ENCODE measurements at places on chromosomes 6 and 20.

DNA sequence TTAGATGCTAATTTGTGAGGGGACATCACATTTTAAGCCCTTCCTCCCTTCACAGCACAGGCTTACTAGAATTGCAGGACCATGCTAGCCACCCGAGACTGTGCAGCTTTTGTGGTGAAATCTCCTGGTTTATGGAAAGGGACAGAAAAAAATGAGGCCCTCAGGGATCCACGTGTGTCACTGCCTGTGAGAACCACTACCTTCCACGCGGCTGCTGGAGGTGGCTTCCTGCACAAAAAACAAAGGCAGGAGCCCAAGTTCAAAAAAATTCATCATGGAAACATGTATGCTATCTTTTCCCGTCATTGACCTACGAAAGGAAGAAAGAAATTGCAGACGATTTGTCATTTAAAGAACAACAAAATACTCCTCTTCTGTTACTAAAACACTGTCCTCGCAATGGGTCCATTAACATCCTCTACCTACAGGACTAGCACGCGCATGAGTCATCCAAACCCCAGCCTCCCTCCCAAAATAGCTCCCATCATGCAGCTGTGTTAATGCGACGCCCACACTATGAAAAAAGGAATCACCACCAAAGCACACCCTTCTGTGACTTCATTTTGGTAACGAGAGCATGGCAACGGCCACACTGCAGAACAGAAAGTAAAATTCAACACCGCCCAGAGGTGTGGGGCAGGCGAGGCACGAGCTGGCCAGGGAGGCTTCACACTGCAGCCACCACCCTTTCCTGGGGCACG is 45.7 kb downstream of the RAMACL start:
- no peak for DNase-seq

- DNase-seq = no peak
Observed at GRCh38 chr6:167272151-167272550, 19.0 kb upstream of the UNC93A start.

DNA sequence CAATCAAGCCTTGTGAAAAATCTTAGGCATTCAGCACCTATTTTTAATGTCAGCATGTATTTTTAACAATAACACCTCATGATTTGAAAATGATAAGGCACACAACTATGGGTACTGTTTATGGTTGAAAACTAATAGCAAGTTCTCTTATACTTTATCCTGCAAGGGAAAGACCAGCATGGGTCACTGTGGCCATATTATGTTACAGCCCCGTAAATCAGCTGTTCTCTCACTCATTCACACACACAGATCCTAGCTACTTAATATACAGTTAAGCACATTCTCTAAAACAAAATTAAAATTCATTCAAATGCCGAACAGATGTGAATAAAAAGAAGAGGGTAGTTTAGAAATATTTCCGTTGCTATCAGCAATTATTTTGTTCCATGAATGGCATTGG is 224.4 kb downstream of the OGFRL1 start:
- no peak for DNase-seq

DNA sequence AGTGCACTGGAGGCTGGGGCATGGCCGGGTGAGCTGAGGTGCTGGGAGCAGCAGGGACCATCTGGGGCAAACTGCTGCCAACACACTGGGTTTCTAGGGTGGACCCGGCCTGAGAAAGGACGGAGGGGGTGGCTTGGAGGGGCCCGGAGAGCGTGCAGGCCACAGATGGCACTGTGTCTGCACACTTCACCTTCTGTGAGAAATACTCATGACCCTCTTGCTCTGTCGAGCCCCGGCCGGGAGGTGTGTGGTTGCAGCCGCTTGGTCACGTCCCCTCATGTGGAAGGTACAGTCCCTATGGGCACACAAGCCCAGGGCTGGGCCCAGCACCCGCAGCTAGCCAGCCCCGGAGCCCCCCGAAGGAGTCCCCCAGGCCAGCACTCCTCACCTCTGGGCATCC is 59.7 kb downstream of the RBM38 start:
- no peak for DNase-seq

DNA sequence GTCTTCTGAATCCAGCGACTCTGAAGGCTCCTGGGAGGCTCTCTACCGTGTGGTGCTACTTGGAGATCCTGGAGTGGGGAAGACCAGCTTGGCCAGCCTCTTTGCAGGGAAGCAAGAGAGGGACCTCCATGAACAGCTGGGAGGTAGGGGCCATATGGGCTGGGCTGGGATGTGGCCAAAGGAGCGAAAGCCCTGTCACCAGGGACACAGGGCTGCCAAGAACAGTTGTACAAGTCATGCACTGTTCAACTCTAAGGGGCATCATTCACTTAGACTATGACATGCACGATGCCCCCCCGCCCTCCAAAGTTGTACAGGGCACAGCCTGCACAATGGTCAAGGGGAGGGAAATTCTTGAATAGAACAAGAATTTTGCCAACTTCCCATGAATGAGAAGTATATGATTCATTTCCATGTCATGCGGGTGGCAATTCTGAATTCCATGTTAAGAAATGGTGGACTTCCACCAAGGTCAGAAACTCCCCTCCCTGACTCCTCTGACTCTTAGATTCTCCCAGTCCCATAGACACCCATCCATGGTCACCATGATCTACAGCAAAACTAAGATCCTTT is 1.6 kb downstream of the REM1 start:
- DNase-seq = no peak

GRCh38 chr6:88749849-88750248 is 213.6 kb downstream of the RNGTT start:
- peak; percentile 23 for DNase-seq

- no peak for DNase-seq
Observed at GRCh38 chr6:149065658-149066556, 251.6 kb upstream of the TAB2 start.

- DNase-seq = no peak
Observed at GRCh38 chr6:134657343-134657742, 292.6 kb downstream of the ALDH8A1 start.

DNA sequence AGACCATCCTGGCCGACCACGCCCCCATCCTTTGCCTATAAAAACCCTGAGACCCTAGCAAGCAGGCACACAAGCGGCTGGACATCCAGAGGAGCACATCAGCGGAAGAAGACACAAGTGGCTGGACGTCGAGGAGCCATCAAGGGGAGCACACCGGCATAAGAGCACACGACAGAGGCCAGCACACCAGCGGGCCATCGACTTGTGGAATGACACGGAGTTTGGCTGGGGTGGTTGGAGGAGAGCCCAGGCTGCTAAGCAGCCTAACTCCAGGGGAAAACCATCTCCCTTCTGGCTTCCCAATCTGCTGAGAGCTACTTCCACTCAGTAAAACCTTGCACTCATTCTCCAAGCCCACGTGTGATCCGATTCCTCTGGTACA is 44.8 kb upstream of the BCLAF1 start:
- no peak for DNase-seq

DNA sequence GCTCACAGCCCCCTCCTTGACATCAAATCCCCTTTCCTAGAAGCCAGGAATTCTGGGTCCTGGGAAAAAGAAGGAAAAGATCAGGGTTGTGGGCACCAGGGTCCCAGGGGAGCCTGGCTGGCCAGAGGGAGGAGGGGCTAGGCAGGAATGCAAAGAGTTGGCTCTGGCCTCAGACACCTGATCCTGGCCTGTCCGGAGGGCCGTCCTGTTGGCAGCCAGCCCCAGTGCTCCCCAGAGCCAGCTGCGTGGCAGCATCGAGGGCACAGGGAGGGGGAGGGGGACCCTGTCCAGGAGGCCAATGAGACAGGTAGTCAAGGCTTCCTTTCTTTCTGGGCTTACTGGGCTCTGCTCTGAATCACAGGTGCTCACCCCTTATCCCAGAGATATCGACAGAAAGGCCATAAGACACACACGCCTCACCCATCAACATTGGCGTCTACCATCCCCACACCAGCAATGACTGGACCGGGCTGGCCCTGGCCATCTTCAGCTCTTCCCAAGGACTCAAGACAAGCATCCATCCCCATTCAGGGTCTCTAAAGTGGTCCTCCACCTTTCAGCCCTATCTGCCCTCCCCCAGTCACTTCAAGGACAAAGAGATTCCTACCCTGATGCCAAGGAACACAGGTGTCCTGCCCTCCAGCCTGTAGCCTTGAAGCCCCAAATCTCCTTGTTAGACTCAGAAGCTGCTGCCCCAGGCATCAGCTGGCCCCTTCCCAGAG is 723 bp downstream of the COL11A2 start:
- peak; percentile 37 for DNase-seq

DNA sequence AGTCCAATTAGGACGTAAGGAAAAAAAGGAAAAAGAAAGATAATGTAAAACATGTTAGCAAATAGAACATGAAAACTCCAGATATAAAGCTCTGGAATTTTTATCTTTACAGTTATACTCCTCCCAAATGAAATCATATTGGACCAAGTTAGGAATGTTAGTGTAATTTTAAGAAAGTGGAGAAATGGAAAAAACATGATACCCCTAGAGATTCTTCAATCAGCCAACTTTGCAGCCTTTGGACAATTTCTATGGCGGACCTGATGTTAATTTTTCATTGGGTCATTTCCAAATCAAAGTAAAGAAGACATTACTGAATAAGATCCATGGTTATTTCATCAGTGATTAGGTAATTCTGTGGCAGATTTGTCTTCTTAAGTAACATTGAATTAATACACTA is 748.7 kb downstream of the RFPL4B start:
- DNase-seq = no peak

DNA sequence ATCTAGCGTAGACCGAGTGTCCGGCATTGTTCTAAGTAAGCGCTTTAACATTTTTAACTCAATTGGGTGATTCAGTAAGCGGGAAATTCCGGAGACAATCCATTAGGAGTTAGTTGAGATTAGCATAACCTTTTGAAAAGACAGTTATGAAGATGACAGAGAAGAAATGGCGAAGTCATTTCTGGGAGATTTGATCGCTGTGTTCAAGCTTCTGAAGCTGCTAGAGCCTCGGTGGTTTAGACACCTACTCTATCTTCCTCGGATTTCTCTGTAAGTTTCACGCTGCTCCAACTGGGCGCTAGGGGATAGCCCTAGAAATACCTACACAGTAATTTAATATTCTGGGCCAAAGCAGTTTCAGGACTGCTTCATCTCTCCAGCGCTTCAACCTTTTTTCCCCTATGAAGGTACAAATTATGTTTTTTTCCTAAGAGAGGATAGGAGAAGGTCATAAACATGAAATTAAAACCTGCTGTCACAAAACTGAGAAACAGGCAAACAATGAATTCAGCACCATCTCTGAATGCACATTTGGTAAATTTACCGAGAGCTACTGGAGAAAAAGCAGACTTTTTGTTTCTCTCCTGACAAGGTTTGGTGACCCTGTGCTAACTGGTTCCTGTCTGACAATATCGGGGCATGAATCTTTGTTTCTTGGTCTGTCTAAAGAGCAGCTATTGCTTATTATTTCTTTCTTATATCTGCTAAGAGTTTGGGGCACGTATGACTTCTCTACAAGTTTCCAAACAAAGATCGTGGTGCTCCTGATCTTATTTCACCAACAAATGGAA is 22.4 kb downstream of the ZNF311 start:
- DNase-seq = peak; percentile 31

- peak; percentile 79 for DNase-seq
Observed at GRCh38 chr6:138012682-138013081, 94.5 kb downstream of the PERP start.

Data from NCI-H69 (cell line).